ENCODE measurements at places on chromosomes 4 and X.
A peak's percentile ranks its signal among the peaks of the same experiment; 100 is the strongest.

- DNase-seq: no peak
Observed at GRCh38 chrX:107560041-107560440, 68.3 kb upstream of the PRPS1 start.

DNA sequence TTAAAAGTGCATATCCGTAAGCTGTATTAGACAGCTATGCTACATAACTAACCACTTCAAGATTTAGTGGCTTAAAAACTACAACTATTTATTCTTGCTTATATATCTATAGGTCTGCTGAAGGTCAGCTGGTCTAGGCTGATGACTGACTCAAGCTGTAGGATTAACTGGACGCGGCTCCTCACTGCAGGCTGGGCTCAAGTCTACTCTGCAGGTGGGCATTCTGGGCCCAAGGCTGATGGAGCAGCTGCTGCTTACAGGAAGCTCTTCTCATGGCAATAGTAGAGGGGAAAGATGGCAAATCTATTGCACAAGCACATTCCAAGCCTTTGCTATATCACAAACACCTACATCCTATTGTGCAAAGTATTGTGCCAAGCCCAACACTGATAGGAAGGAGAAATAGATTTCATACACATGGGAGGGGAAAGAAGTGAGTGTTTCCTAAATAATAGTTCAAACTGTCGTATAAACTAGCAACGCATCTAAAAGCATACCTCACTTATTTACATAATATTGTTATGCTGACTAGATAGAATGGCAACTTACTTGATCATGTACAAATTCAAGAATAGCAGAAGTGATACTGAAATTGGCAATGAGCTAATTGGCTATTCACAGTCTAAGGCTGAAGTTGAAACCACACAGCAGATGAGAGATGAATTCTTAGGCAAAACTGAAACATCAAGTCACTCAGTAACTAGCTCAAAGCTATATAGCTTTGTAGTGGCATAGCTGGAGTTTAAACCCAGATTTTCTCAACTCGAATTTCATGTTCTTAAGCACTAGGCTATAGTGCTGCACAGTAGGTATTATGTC, 263.8 kb downstream of the NKX6-1 start:
- DNase-seq: no peak

GRCh38 chr4:139416073-139416673, 37.7 kb upstream of the RAB33B start:
- no peak for DNase-seq

GRCh38 chrX:30900227-30900626, 11.2 kb upstream of the TAB3 start:
- no peak for DNase-seq

DNA sequence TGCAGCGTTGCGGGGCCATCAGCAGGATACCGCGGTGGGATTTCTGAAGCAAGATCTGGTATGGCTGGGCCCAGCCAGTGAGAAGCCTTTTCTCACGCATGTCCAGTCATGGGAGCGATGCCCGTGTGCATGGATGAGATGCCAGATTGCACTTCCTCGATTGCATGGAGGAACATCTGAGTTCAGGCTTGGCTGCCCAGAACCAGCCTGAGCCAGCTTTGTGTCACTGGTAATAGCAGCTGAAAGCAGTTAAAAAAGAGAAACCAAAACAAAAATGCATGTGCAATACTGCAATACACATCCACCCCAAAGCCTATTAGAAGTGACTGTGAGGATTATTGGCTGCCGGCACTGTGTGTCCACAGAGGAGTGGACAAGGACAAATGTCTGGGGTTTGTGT, 59.3 kb downstream of the PSAPL1 start:
- no peak for DNase-seq

GRCh38 chr4:109410776-109411175, 22.8 kb upstream of the SEC24B start:
- DNase-seq: no peak

GRCh38 chr4:122041312-122041711, 89.5 kb upstream of the TRPC3 start:
- DNase-seq: no peak

DNA sequence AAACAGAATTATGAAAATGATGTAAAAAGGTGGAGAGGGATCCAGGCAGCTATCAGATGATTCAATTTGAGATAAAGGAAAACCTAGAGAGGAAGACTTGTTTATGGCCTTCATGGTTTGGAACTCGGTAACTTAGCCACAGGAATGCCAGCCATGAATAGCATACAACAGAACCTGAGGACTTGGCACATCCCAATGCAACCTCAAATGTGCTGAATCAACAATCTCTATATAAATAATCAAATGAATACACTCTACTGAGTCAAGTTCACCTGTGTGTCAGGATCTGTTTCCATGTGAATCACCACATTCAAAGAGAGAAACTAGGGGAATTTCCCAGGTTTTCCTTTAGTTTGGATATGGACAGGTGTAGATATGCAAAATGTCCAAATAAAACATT, 86.9 kb downstream of the MBNL3 start:
- DNase-seq: no peak

- DNase-seq: no peak
Observed at GRCh38 chr4:107248571-107248970, 212.5 kb upstream of the DKK2 start.

DNA sequence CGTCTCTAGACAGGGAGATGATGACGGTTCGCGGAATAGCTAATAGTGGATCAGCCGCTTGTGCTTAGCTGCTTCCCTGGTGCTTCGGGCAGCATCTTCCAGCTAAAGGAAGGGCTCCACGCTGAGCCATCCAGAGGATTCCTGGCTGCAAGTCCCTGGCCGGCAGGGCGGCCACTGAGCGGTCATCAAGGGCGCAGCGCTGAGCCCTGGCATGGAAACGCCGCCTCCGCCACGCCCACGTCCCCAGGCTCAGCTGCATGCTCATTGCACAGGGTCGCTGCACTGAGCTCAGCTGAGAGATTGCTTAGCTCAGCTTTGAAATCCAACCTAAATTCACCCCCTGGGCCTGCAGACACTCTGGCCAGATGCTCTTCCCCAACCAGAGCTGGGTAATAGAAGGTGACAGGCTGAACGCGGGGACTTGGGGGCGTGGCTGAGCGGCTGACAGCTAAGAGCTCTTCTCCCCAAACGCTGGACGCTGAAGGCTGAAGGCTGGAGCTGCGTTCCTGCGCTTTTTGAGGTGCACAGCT, 118.2 kb upstream of the KIT start:
- no peak for DNase-seq

GRCh38 chr4:147052361-147052760, 106.7 kb upstream of the TTC29 start:
- DNase-seq: no peak

- no peak for DNase-seq
Observed at GRCh38 chr4:178395798-178396197, 953.6 kb upstream of the AGA start.

GRCh38 chrX:50567636-50568035, 97.0 kb upstream of the DGKK start:
- no peak for DNase-seq

- no peak for DNase-seq
Observed at GRCh38 chr4:162657966-162658365, 494.2 kb upstream of the FSTL5 start.

DNA sequence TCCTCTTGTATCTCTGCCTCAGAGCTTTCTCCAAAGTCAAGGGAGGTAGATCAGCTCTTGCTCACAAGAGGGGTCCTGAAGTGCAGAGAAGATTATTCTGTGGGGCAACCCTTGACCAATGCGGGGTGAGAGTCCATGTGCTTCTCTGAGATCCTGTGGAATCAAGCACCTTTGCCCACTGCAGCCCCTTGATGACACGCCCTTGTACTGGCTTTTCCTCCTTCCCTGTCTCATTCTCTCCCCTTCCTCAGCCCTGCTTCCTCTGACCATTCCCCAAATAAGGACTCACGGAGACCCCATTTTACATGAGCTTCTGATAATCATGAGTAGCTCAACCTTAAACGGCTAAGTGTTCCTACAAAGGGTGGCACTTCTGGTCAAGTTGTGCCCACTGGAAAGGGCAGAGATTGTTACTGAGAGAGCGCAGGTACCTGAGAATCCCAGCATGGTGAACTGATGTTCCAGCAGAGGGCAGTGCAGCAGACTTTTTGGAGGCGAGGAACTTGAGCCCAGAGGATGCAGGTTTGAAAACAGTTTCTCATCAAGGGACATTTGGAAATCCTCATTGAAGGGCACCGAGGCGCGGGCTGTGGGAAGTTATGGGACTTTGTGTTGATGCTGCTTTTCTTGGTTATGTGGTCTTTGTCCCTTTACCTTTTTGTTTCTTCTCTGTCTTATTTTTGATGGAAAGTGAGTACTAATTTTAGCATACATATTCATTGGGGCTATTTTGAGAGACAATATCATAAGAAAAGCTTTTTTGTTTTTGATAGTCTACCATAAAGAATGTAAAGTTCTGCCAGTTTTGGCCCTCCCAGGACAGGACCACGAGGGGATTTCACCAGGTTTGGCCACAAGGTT, 201.3 kb downstream of the RBM46 start:
- DNase-seq: peak; percentile 8

GRCh38 chr4:176102414-176103063, 36.9 kb downstream of the WDR17 start:
- DNase-seq: no peak

DNA sequence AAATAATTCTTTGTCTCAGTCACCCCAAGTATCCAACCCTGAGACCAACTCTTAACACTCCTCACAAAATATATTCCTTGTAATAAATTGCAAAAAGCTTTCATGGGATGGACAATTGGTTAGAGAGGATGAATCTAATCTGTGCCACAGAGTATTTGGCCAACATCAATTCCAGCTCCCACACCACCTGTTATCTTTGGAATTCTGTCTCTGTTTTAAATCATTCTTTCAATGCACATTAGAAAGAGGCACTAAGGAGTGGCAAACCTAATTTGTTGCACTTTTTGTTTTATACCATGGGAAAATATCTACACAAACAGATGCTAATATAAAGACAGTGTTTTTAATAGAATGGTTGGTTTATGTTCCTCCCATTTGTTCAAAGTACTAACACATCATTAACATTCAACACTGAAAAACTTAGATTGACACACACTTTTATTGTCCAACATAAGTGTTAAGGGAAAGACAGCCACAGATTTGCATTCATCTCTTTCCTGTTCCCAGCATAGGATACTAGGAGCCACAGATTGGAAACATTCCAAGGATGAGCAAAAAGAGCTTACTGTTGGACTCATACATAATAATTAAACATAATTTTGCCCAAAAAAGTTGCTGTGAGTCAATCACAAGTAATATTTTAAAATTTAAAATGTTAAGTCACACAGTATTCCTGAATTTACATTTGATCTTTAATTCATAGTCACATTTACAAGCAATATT, 116.4 kb downstream of the PPA2 start:
- DNase-seq: no peak

DNA sequence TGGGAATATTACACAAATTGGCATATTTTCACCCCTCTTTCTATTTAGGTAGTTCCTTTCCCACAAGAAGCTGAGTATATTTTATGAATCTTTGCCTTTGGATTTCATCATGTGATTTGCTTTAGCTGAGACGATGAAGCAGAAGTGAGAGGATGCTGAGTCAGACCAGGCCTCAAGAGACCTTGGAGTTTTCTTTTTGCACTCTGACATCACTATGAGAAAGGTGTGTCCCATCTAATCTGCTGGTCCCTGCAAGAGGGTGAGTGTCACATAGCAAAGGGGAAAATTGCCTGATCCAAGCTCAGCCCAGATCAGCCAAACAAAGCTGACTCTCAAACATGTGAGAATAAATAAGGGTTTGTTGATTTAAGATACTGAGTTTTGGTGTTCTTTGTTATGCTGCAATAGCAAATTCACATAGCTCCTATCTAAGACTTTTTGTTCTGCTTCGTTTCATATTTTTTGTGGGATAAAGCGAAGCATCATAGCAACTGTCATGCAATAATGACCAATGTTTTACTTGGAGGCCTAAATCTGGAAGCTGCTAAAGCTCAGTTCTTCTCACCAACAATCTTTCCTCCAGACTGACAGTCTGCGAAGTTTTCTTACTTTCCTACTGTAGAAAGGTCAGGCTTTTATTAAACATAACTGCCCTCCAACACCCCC, 176.9 kb downstream of the PDHA2 start:
- no peak for DNase-seq

Data from stimulated activated CD8-positive, alpha-beta memory T cell treated with anti-CD3 and anti-CD28 coated beads, Interleukin-7, amount 100 ng/mL, for 48 hours (primary cell).